ENCODE measurements at places on chromosomes 12 and 14.

DNA sequence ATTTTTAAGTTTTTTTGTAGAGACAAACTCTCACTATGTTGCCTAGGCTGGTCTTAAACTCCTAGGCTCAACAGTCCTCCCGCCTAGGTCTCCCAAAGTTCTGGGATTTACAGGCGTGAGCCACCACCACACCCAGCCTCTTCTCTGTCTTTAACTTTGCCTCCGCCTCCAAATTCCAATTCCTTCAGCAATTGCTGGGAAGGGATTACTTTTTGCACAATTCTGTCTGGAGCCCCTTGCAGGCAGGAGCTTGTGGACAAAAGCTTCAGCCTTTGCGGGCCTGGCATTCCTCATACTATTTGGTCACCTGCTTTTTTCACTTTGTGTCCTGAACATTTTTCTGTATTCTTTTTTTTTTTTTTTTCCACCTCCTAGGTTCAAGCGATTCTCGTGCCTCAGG is 26.0 kb downstream of the SH2B3 start:
- DNase-seq = no peak

DNA sequence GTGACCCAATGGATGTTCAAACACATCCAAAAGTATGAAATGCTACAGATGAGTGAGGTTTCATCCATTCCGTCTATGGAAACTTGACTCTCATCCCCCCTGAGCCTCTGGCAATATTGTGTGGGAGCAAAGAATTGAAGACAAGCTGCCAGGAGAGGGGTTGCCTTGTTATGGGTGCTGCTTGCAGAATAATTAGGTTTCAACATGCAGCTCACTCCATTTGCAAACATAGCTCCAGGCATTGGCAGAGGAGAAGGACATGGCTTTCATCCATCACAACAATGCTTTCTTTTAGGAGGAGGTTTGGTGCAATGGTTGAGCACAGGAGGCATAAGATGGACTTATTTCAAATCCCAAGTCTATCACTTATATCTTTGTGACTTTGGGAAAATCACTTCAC is 220.7 kb upstream of the SRRM4 start:
- DNase-seq = no peak

GRCh38 chr14:38762845-38763244 is 340.2 kb downstream of the SEC23A start:
- DNase-seq = no peak

DNA sequence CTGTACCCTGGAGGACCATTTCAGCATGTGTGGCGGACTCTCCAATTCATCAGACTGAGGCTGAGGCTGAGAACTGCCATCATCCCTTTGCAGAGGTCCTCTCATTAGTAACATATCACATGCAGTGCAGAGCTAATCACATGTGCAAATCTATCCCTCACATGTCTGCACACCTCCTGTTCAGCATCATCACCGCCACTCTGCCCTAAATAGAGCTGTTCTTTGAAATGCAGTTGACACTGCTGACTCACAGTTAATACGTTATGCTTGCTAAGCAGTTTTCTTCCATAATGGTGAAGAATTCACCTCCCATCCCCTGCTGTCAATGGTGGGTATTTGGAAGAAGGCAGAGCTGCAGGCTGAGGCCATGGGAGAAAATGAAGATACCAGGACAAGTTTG is 85.0 kb upstream of the ANO2 start:
- no peak for DNase-seq

DNA sequence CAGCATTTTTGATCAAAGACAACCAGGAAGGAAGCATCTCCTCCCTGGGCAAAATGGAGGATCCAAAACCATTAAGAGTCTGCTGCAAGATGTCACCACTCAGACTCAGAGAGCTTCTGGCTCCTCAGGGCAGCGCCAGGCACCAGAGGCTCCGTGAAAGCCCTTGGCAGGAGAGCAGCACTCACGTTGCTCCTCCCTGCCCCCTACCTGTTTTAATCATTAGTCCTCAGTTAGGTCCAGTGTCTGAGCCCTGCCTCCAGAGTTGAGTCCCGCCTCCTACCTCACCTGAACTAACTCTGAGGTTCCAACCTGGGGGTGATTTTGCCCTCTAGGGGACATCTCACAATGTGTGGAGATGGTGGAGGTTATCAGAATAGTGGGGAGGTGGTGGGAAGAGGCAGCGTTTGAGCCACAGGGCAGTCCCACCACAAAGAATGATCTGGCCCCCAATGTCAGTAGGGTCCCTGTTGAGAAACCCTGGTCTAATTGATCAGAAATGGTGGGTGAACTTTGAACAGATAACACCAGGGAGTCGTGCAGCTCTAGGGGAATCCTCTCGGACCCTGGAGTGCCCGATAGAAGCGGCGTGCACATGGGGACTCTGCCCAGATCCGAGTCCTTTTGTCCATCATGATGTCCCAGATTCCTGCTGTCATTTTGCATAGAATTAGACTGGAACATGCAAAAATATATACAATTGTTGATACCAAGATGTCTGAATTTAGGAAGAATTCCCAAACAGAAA is 156.7 kb upstream of the DIO3 start:
- no peak for DNase-seq

- DNase-seq = no peak
Measured at GRCh38 chr14:49992448-49992847, 99.6 kb downstream of the ARF6 start.

DNA sequence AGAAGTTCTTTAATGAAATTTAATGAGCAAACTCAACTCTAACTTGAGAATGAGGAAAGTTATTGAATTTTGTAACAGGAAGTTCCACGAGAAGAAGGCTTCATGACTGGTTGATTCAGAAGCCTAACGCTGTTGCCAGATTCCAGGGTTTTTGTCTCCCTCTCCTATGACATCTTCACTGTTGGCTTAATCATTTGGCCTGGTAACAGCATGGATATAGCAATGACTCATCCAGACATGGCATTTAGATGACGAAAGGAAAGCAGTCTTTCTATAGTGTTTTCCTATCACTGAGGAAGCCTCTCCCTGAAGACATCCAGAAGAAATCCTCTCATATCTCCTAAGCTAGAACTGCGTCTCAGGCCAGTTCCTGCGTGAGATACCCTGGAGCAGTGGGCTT is 9.4 kb upstream of the KCNA1 start:
- DNase-seq = no peak

- DNase-seq = no peak
Measured at GRCh38 chr14:104610749-104611310, 6.3 kb upstream of the TMEM179 start.

All from activated naive CD4-positive, alpha-beta T cell treated with anti-CD3 and anti-CD28 coated beads, Interleukin-2, amount 50 U/mL, for 16 hours (primary cell).